Left forelimb (tissue), 1 donor: ENCODE measurements at places on chromosomes 2 and 18.

- DNase-seq: no peak
Observed at GRCh38 chr2:61857224-61857623, 3.4 kb upstream of the FAM161A start.

GRCh38 chr18:4016391-4017049, 438.6 kb downstream of the DLGAP1 start:
- no peak for DNase-seq

GRCh38 chr2:197265036-197265435, 45.5 kb downstream of the ANKRD44 start:
- DNase-seq: no peak

GRCh38 chr2:241224851-241225438, 36.5 kb downstream of the ANO7 start:
- DNase-seq: no peak

DNA sequence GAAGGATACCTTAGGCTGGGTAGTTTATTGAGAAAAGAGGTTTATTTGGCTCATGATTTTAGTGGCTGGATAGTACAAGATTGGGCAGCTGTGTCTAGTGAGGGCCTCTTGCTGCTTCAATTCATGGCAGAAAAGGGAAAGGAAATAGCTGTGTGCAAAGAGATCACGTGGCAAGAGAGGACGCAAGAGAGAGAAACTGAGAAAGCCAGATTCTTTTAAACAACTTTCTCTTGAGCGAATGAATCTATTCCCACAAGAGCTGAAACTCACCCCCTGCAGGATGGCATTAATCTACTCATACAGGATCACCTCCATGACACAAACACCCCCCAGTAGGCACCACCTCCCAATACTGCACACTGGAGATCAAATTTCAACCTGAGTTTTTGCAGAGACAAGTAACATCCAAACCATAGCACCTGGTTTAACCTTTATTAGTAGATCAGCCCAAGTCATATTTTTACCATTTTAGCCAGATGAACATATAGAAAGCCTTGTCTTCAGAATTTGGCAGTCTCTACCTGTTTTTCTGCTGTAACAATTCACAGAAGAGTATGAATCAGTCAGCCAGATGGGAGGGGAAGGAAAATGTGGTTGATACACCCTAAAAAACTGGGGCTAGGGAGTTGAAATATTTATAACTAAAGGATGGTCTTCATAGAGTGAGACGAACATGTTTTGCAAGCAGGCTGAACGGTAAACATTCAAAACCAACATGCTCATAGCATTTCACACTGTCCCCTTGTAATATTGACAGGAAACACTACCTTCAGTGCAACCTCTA, 73.9 kb upstream of the NCKAP5 start:
- DNase-seq: no peak

DNA sequence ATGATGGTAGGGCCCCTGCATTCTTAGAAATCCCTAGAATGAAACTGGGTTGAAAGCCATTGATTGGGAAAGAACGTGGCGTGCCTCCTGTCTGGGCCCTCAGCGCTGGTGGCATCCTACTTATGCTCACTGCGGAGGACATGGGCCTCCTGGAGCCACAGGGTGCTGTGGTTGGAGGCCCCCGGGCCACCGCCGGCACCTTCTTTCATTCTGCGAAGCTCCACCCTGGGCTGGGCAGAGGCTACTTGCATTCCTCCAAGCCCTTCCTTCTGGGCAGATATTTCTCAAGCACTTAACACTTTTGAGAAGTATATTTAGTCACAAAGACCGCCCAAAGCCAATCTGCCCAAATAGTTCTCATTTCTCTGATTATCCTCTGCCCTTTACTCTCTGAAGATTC, 311.9 kb downstream of the MYCN start:
- no peak for DNase-seq

GRCh38 chr2:156472686-156473085, 36.5 kb downstream of the GPD2 start:
- no peak for DNase-seq

- DNase-seq: peak; percentile 5
Observed at GRCh38 chr18:46588971-46589660, 67.9 kb downstream of the LOXHD1 start.

DNA sequence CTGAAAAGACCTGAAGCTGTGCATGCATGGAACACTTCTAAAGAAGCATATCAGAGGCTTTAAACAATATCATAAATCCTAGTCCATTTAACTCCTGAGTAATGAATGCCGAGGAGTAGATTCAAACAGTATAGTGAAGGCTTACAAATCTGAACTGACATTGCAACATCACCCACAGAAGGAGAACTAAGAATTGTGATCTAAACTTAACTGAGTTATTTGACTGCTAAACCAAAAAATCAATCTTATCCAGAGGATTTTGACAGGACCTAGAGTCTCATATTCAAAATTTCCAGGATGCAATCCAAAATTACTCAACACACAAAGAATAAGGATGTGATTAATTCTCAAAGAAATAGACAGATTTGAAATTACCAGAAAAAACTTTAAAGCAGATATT, 181.0 kb downstream of the SLC39A10 start:
- no peak for DNase-seq

DNA sequence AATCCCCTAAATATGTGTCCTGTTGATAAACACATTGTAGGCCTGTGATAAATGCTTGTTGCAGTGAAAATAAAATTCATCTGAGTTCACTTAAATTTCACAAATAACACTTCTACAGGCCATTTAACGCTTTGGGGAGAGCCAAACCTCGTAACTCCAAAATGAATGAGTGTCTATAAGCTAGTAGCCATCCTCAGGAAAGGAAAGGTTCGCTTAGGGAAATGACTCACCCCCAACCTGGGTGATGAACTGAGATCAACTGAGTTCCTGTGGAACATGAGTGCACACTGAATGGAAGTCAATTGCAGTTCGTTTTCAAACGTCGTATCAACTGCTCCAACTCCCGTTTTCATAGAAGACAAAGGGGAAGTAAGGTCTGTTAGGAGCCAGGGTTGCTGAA, 527.6 kb upstream of the ID2 start:
- DNase-seq: no peak

GRCh38 chr2:3216841-3217495, 160.7 kb downstream of the EIPR1 start:
- DNase-seq: no peak
